ENCODE measurements at places on chromosomes 5 and 9.
A peak's percentile ranks its signal among the peaks of the same experiment; 100 is the strongest.

GRCh38 chr5:148828511-148829247 is 2.3 kb downstream of the ADRB2 start:
- peak; percentile 76 for DNase-seq

DNA sequence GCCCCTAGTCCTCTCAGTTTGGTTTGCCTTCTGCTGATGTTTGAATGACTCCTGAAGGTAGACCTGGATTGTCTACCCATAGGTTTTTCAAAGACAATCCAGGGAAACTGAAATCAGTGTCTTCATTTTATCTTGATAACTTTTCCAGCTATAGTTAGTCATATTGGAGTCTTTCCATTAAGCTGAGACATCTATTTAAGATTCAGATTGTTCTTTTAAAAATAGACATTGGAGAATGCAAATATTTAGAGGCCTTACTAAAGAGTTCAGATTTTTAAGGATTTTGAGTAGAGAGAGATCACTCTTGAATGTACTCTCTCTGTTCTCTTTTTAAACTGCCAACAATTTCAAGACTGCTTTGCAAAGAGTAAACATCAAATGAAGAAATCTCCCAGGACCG is 69.1 kb downstream of the GDNF start:
- DNase-seq: no peak

GRCh38 chr9:109870365-109870764 is 90.4 kb downstream of the PALM2AKAP2 start:
- no peak for DNase-seq

- no peak for DNase-seq
These were observed 716.0 kb upstream of the CHD1 start for GRCh38 chr5:99644822-99645221.

DNA sequence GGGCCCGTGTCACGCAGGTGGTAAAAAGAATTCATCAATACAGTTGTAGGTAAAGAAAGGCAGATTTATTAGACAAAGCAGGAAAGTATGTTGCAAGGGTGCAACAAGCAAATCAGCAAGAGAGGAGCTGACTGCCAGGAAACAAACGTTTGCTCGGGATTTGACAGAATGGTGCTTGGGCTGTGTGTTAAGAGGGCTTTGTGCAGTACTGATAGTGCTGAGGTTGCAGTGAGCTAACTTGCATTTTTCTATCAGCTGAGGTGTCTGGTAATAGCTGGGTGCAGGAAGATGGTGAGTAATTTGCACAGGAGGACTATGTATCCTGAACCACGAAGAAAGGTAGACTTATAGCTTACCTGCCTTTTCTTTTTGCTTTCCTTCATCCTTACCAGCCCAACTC is 3.9 kb upstream of the RARS1 start:
- DNase-seq: no peak

- DNase-seq: no peak
These were observed 43.4 kb downstream of the PPP1R2B start for GRCh38 chr5:156893517-156893916.

DNA sequence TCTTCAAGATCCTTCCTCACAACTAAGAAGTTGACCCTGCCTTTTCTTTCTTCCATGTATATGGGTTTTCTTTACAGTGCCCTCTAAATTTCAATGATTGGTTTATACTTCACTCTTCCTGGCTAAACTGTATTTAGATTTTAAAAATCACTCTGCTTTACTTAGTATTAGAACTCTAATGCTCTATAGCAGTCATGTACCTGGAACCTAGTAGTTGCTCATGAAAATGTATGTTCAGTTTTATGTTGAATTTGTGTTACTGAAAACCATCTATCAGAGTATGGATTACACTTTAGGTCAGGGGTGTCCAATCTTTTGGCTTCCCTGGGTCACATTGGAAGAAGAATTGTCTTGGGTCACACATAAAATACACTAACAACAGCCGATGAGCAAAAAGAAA is 1024.3 kb downstream of the NR2F1-AS1 start:
- no peak for DNase-seq

DNA sequence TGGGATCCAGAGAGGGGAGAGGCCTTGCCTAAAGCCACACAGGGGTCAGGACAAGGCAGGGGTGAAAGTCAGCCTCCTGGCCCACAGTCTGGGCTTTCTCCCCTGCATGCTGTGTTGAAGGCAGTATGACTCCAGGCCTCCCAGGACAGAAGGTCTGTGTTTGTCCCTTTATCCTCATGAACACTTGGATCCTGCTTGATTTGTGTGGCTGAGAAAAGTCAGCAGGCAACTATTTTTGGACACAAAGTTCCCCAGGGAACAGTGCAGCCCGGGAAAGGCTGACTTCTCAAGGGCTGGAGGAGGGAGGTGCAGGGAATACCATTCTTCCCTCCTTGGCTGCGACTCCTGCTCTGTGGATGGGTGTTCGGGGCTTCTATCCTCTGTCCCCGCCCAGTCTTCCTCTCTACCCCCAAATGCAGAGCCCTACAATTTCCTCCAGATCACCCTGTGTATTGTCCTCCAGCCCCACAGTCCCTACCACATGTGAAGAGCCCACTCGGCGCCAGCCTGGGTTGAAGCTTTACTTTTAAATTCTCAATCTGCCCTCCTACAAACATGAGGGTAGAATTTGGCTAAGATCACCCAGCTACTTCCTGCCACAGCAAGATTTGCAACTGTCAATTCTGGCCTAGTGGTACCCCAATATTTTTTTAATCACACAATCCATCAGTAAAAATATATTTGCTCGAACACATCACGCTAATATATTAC is 4.1 kb downstream of the AKNA start:
- peak; percentile 85 for DNase-seq

GRCh38 chr5:148966348-148966747 is 96.5 kb downstream of the SH3TC2 start:
- DNase-seq: peak; percentile 47

GRCh38 chr5:89270901-89271300 is 387.9 kb upstream of the MEF2C start:
- peak; percentile 55 for DNase-seq

DNA sequence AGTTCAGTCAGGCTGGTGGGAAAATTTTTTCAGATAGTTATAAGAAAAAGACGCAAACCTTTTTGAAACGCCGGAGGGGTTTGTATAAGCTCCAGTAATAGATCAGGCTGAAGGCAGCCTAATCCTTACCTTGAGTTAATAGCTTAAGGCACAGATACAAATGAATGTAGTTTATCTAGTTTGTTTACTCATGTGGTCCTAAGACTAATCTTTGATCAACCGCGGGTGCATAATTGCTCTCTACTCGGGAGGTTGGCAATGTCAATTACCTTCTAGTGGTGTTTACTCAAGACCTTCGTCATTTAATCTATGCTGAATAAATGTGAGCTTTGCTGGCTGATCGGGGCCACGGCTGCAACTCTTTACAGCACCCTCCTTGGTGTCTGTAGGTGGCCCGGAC is 665 bp upstream of the INSL4 start:
- no peak for DNase-seq

GRCh38 chr9:4984171-4984620 is 876 bp upstream of the JAK2 start:
- no peak for DNase-seq

Measured in myocyte (in vitro differentiated cells).